ENCODE measurements at places on chromosomes 7 and 10. TPM values are rescaled to one million over a fixed set of nuclear protein-coding genes. Genes with fewer than 3 reads are reported as not detected.

GRCh38 chr10:70943841-70944466 is 55.6 kb upstream of the PCBD1 start:
- no peak for DNase-seq

DNA sequence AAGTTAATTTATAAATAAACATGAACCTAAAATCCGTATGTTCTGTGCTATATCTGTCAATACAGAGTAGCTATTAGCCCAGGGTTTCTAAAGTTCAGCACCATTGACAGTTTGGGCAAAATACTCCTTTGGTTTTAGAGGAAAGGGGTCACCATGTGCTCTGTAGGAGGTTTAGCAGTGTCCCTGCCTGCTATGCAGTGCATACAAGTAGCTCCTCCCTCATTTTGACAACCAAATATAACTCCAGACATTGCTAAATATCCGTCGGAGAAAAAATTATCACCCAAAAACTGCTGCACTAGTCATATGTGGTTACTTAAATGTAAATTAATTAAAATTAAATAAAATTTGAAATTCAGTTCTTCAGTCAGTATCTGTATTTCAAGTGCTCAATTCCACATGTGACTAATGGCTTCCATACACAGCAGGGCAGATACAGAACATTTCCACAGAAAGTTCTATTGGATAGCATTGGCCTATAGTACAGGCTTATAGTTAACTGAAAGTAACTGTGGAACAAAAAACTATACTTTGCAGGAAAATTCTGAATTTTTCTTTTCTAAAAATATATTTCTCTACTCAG is 6.4 kb downstream of the UPF2 start:
- DNase-seq: no peak

DNA sequence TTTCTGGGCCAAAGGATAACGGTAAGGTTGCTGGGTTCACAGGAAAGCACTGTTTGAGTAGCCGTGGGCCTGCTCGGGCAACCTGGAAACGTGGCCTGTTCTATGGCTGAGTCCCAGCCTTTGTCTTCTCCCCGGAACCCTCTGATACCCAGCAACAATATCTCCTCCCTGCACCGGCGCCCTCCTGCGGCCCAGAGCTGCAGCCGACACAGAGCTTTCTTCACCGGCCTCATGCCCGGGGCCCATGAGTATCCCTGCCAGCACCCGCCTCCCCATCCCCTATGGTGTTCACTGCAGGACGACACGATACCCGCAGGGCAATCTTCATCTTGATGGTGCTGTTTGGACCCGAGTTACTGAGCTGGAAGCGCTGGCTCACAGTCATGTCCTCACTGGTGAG is 38.6 kb upstream of the NCAPG2 start:
- DNase-seq: no peak

DNA sequence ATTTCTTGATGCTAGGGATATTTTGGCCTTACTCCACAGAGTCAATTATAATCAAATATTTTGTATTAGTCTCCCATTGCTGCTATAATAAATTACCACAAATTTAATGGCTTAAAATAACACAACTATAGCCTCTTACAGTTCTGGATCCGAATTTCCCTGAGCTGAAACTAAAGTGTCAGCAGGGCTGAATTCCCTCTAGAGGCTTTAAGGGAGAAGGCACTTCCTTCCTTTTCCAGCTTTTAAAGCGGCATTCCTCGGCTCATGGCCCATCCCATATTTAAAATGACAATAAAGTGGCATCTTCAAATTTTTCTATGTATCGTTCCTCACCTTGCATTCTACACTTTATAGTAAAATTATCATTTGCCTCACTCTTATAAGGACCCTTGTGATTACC is 421.4 kb upstream of the ZWINT start:
- no peak for DNase-seq

- DNase-seq: no peak
Observed at GRCh38 chr7:79968077-79968648, 166.5 kb upstream of the GNAI1 start.

DNA sequence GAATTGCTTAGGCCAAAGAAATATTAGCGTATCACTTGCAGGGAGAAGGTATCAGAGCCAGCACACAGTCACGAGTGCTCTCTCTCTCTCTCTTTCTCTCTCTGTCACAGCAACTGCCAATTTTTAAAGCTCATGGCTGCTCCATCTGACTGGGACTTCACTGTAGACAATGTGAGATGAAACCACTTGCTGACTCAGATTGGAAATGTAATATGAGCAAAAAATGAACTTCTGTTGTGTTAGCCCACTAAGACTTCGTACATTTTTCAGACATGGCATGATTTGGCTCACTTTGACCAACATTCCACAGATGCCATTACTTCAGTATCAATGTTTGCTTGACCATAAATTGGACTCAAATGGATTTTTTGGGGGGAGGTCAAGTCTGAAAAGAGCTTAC is 68.1 kb downstream of the DGKB start:
- no peak for DNase-seq

DNA sequence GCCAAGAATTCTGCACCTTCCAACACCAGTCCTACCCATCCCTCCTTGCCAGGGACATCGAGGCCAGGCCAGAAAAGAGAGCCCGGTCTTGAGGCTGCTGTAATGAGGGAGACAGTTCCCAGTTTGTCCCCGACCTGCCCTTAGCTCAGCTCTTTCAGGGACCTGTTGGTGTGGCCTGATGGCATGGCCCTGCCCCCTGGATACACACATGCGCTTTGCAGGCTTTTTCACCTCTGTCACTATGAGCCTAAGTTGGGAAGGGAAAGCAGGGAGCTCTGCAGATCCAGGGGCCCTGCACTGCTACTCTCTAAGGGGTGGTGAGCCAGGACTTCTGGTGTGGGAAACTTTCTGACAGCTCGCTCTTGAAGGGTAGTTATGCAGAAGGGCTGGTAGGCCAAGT is 2.1 kb downstream of the SCD start:
- no peak for DNase-seq

- no peak for DNase-seq
Observed at GRCh38 chr7:141198194-141198958, 124.5 kb downstream of the TMEM178B start.

GRCh38 chr7:101870361-101871062 is 53.1 kb downstream of the CUX1 start:
- peak; percentile 52 for DNase-seq

DNA sequence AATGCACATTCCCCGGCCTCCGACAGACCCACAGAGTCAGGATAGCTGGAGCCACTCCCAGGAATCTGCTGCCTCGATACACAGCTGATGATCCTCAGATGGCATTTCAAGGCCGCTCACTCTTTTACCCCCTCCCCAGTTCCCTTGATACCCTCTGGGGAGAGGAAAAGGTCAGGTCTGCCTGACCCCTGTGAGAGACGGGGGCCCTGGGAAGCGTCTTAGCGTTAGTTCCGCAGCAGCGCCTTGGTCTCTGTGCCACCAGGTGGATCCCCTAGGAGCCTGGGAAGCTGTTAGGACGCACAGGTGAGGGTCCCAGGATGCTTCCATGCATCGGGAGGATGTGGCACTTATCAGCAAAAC is 420.5 kb upstream of the FOXK1 start:
- no peak for DNase-seq

GRCh38 chr10:7161484-7162250 is 249.2 kb downstream of the SFMBT2 start:
- DNase-seq: no peak

GRCh38 chr10:123380491-123381085 is 226.4 kb downstream of the BUB3 start:
- DNase-seq: no peak

GRCh38 chr10:80471715-80472233 is 17.7 kb downstream of the TSPAN14 start:
- DNase-seq: no peak

DNA sequence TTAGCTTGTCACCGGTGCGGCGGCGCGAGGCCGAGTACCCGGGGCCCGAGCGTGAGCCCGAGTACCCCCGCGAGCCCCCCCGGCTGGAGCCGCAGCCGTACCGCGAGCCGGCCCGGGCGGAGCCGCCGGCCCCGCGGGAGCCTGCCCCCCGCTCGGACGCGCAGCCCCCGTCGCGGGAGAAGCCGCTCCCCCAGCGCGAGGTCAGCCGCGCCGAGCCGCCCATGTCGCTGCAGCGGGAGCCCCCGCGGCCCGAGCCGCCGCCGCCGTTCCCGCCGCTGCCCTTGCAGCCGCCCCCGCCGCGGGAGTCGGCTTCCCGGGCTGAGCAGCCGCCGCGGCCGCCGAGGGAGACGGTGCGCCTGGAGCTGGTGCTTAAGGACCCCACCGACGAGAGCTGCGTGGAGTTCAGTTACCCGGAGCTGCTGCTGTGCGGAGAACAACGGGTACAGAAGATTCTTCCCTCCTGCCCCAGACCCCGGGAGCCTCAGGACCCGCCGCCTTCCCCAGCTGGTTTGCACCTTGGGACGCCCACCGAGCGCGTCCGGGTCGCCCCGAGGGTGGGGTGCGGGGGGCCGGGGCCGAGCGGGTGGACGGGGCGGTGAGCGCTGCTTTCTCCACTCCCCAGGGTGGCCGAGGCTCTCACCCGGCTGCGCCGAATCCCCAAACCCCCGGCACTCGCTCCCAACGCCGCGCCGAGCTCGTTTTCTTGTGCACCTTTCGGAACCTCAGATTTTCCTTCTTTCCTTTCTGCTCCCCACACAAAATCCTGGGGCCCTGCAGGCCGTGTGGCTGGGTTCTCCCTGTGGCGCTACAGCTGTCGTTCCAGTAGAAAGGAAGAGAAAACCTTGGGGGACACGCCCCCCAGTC is 708 bp downstream of the UBN2 start:
- DNase-seq: peak; percentile 50

DNA sequence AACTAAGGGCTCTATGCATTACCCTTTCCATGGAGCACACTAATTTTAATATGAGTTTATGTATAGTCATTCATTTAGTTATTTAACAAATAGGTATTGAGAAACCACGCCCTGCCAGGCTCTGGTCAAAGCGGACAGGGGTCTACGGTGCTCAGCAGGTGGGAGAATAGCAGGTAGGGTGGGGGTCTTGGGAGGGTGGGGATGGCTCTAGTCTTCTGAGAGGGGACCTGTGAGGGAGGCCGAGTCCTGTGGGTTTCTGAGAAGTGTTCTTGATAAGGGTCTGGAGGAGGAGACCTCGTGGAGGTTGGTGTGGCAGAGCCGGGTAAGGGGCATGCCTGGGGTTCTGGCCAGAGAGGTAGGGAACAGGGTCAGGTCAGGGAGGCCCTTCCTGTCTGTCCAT is 1.1 kb downstream of the WDFY4 start:
- DNase-seq: no peak

Gene CTAGE6
- 0.33 TPM for total RNA-seq

Gene SNX13
- total RNA-seq: 49.9 TPM

Gene SSC4D
- 1.7 TPM for total RNA-seq

Gene SEMA3D
- 3.5 TPM for total RNA-seq

Gene ZNF511
- total RNA-seq: 37.5 TPM

Gene CYP2C19
- not detected for total RNA-seq

Gene NUTM2B
- total RNA-seq: 0.33 TPM

Gene INHBA
- total RNA-seq: 76.5 TPM

Gene LIPF
- not detected for total RNA-seq

Measured in upper lobe of left lung (tissue), 6 donors.